Stimulated activated CD4-positive, alpha-beta T cell treated with anti-CD3 and anti-CD28 coated beads, Interleukin-1b, Interleukin-23, amount 100 ng/mL, for 48 hours (primary cell): ENCODE measurements at places on chromosomes 11 and 22.

- DNase-seq = no peak
Observed at GRCh38 chr22:47484960-47485569, 722.6 kb downstream of the TBC1D22A start.

- no peak for DNase-seq
Observed at GRCh38 chr11:8989453-8989852, 14.3 kb downstream of the NRIP3 start.

DNA sequence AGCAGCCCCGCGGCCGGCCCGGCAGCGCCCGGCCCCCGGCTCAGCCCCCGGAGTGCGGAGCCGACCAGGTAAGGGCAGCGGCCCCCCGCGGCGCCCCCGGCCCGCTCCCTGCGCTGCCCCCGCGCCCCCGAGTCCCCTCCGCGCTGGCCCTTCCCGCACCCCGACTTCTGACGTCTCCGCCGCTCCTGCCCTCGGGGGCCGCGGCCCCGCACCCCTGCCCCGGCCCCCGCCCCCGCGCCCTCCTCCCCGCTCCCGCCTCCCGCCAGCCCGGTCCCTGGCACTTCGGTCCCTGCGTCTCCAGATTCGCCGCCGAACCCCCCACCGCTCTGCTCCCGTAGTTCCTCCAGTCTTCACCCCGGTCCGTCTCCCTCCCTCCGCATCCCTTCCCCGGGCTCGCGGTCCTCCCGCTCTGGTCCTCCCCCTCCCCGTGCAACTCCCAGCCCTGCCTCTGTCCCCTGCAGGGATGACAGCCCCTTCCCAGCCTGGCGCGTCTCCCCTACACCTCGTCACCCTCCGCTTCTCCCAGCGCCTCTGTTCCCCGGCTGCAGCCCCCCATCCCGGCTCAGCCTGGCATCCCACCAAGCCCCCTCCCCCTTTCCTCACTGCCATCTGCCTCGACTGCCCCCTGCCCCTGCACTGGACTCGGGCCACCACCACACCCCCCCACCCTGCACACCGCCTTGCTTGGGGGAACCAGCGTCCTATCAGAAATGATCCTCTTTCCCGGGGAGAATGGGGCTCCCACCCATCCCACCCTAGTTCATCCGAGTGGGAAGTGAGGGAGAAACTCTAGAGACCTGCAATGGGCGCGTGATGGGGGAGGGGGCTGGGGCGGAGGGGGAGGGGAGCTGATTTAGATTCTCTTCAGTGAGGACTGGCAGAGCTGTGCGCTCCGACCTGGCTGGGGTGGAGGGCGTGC lies 531 bp downstream of the GRIK4 start:
- no peak for DNase-seq

GRCh38 chr11:386483-386882 lies 7.5 kb upstream of the PKP3 start:
- DNase-seq = no peak

DNA sequence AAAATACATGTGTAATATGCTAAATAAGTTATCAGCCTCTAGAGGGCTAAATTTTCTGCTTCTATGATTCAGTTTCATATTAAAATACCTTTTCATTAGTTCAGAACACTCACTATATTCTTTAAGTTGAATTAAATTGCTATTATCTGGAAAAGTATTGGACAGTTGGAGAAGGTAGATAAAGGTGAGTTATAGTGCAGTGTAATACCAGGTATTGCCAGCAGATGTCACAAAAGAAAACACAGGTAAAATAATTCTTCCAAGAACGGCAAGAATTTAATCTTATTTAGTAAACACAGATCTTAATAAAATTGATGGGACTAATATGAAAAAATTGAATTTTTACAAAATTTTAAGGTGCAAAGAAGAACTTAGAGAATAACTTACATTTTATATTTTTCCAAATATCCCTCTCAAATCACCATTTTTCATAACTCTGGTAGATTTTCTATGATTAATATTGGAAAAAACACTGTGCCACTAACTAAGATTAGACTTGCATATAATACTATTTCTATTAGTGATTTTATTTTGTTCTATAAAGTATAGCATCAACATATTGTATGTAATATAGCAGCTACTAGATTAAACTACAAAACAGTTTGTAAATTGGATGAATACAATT lies 1.7 kb upstream of the LRRC4C start:
- DNase-seq = no peak
